CD4-positive, alpha-beta memory T cell (primary cell): ENCODE measurements at places on chromosomes 2 and 18. TPM values are rescaled to one million over a fixed set of nuclear protein-coding genes. Genes with fewer than 3 reads are reported as not detected.

Gene PTPN4
- 83.1 TPM for total RNA-seq

Gene SCYGR4
- total RNA-seq = not detected

GRCh38 chr2:54063967-54064535 lies 51.4 kb upstream of the ACYP2 start:
- H3K36me3 ChIP-seq = no peaks in the 10 kb centered on the region
- DNase-seq = no peak
- H3K4me1 ChIP-seq = no peaks in the 10 kb centered on the region
- no peak overlapping the region for H3K4me3 ChIP-seq
- H3K27me3 ChIP-seq = no peaks in the 10 kb centered on the region

- DNase-seq = no peak
- no peaks in the 10 kb centered on the region for H3K36me3 ChIP-seq
- H3K27ac ChIP-seq = no peak overlapping the region
- H3K4me1 ChIP-seq = no peaks in the 10 kb centered on the region
Observed at GRCh38 chr2:76450024-76450475, 739.3 kb upstream of the GCFC2 start.

- peaks cover 44% of the 10 kb centered on the region for H3K4me1 ChIP-seq
- no peak overlapping the region for H3K27ac ChIP-seq
- peaks cover 31% of the 10 kb centered on the region for H3K36me3 ChIP-seq
- H3K27me3 ChIP-seq = no peaks in the 10 kb centered on the region
Observed at GRCh38 chr2:127853671-127854070, 4.3 kb downstream of the POLR2D start.

DNA sequence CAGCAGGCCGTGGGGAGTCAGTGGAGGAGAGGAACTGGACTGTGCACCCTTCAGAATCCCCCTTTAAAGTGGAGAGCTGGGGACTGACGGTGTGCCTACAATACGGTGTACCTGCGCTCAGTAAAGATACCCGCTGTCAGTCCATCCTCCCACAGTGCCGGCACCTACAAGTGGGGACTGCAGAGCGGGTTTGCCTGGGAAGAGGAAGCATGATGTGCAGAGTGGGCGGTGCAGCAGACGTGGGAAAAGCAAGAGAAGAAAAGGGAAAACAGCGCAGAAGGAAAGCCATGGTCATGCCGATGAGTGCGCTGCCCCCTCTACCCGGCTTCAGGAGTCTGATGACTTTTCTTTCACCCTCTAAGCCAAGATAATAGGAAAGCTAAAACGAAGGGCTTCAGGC lies 148.0 kb downstream of the TPO start:
- H3K27ac ChIP-seq = no peak overlapping the region
- H3K4me1 ChIP-seq = peaks cover 21% of the 10 kb centered on the region
- no peak overlapping the region for H3K4me3 ChIP-seq
- no peaks in the 10 kb centered on the region for H3K36me3 ChIP-seq
- no peak for DNase-seq
